ENCODE measurements at places on chromosomes 2 and 18.

- H3K4me3 ChIP-seq = no peak overlapping the region
- peaks cover 3% of the 10 kb centered on the region for H3K4me1 ChIP-seq
These were observed 50.6 kb upstream of the GPC1 start for GRCh38 chr2:240384711-240385450.

DNA sequence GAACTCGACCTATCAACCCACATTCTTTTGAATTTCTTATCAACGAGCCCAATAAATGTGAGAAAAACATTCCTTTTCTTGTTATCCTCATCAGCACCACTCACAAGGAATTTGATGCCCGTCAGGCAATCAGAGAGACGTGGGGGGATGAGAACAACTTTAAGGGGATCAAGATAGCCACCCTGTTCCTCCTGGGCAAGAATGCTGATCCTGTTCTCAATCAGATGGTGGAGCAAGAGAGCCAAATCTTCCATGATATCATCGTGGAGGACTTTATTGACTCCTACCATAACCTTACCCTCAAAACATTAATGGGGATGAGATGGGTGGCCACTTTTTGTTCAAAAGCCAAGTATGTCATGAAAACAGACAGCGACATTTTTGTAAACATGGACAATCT lies 378.2 kb downstream of the STK39 start:
- H3K27me3 ChIP-seq = no peaks in the 10 kb centered on the region
- no peak overlapping the region for H3K4me3 ChIP-seq
- H3K4me1 ChIP-seq = no peaks in the 10 kb centered on the region

DNA sequence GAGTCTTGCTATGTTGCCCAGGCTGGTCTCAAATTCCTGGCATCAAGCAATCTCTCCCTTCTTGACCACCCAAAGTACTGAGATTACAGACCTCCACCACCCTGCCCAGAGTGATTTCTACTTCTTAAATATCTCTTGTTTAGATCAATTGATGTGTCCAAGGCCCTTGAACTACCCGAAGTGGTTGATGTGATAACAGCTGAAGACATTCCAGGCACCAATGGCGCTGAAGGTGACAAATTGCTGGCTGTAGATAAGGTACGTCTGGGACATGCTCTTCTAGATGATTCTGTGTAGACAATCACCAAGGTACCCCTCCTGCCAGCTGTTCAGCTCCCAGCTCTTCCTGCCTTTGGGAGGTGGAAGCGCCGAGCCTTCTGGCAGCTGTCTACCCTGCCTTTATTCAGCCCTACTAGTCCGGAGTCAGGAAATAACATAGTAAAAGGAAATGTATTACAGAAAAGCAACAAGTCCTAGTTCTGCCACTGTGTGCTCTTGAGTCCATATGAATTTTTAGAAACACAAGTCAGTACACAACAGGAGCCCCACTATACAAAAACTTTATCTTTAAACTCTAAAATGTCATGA lies 61.3 kb upstream of the BZW1 start:
- H3K4me3 ChIP-seq = no peak overlapping the region
- H3K27me3 ChIP-seq = no peaks in the 10 kb centered on the region
- no peaks in the 10 kb centered on the region for H3K36me3 ChIP-seq
- H3K4me1 ChIP-seq = peaks cover 23% of the 10 kb centered on the region
- no peak overlapping the region for H3K27ac ChIP-seq

DNA sequence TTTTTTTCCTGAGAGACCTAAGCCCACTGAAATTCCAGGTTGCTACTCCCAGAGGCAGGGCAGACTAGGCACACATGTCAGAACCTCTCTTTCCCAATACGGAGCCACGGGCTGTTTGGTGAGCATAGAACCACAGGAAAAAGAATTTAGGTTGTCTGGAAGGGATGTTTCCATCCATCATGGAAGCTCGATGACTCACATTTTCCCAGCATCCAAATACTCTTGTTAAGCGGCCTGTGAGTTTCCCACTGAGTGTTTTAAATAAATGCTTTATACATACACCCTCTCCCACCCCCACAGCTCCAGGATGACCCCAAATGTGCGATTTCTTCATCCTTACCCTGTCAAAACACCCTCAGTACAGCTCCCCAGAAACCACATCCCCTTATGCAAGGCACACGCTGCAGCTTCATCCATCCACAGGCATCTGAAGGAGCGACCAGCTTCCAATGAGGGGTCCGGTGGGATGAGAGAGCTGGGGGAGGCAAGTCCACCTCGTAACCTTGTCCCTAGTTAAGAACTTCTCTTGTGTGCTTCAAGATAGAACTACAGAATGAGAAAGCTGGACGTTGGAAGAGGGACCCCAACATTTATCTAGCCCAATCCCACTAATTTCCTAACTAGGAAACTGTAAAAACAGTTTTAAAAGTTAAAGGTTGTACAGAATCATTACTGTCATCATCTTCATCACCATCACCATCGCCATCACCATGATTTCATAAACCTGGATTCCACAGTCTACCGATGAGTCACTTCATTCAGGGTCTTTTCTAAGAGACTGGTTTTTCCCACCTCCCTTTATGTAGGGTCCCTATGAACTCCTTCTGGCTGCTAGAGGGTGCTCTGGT lies 63.5 kb upstream of the FZD7 start:
- no peak overlapping the region for H3K27ac ChIP-seq
- H3K4me3 ChIP-seq = no peak overlapping the region
- no peak for DNase-seq
- H3K36me3 ChIP-seq = no peaks in the 10 kb centered on the region

DNA sequence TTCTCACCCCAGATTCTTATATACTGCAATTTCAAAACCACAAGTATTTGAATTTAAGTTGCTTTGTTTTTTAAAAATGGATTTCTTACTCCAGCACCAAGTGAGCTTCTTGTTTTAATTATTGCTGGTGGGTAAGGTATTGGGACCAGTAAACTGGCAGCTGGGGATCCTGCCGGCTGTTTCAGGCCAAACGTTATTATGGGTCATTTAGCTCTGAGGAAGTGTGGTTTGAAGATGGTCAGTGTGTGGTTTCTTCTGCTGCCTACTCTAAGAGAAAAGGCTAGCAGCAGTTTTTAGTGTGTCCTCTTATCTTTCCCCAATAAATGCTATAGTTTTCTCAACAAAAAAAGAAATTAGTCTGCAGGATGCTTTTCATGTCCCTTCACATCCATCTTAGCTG lies 30.6 kb downstream of the CFAP221 start:
- no peaks in the 10 kb centered on the region for H3K36me3 ChIP-seq
- no peak for DNase-seq
- no peaks in the 10 kb centered on the region for H3K4me1 ChIP-seq
- H3K27me3 ChIP-seq = peaks cover 3% of the 10 kb centered on the region
- H3K27ac ChIP-seq = no peak overlapping the region

DNA sequence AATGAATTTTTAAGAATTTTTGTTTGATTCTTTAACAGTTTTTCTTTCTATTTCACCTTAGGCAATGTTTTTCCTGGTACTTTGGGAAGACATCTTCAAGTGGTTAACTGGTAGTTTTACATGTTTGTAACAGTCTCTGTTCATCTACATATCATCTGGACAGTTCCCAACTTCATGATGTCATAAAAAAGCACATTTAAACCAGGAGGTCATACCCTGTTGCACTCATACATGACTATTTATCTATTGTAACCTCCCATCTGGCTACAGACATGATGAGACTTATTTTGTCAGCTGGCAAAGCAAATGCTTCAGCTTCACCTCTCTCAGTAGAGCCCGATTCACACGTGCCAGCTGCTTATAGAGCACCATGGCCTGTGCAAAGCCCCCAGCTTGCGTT lies 99.8 kb upstream of the YPEL5 start:
- no peak overlapping the region for H3K4me3 ChIP-seq
- no peaks in the 10 kb centered on the region for H3K4me1 ChIP-seq
- peaks cover 12% of the 10 kb centered on the region for H3K27me3 ChIP-seq
- no peaks in the 10 kb centered on the region for H3K36me3 ChIP-seq
- DNase-seq = no peak
- no peak overlapping the region for H3K27ac ChIP-seq

- H3K4me1 ChIP-seq = no peaks in the 10 kb centered on the region
- no peak overlapping the region for H3K27ac ChIP-seq
- no peaks in the 10 kb centered on the region for H3K27me3 ChIP-seq
- H3K4me3 ChIP-seq = no peak overlapping the region
- no peak for DNase-seq
These were observed 7.0 kb upstream of the TYMS start for GRCh38 chr18:650428-650858.

DNA sequence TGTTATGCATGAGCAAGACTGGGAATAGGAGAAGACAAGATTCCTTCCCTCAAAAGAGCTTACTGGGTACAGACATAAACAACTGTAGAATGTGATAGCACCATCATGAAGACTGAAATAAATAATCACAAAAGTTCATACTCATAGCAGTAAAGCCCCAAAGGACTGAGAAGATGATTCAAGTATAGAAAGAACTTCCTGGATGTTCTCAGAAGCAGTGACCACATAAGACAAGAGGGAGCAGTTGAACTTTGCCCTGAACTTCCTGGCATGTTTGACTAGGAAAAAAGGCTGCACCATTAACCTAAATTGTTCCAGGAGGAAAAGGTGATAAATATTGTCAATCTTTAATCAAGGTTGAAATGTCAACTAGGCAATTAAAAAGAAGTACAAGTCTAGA lies 57.8 kb upstream of the CCDC141 start:
- DNase-seq = no peak
- no peak overlapping the region for H3K27ac ChIP-seq

DNA sequence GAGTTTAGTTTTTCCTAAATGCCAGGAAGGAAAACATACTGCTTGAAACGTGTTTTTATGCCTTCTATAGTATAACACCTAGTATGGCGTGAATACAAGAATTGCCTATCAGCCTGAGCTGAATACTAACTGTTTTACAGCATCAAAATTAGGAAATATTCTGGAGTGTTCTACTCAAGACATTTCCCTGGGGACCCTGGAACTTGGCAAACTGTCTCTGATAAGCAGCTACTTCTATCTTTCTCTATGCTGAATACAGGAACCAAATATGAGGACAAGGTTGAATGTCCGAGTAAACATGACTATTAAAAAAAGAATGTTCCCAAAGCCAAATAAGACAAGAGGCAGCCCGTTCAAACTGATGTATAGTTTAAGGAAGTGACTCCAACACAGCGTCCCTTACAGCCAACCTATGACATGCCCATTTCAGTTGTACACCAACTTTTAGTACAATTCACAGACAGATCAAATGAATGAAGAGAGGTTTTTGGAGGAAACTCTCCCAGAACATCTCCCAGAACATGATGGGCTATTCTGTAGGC lies 951.3 kb upstream of the ACVR2A start:
- H3K4me1 ChIP-seq = peaks cover 11% of the 10 kb centered on the region
- H3K36me3 ChIP-seq = no peaks in the 10 kb centered on the region
- no peak overlapping the region for H3K4me3 ChIP-seq
- no peak for DNase-seq
- no peaks in the 10 kb centered on the region for H3K27me3 ChIP-seq

GRCh38 chr18:12811191-12811950 lies 72.7 kb downstream of the PTPN2 start:
- H3K36me3 ChIP-seq = peaks cover 15% of the 10 kb centered on the region
- DNase-seq = peak; percentile 36
- peak overlapping the region; percentile 57 for H3K27ac ChIP-seq
- peaks cover 13% of the 10 kb centered on the region for H3K4me1 ChIP-seq
- H3K27me3 ChIP-seq = no peaks in the 10 kb centered on the region

GRCh38 chr2:15369129-15369528 lies 192.0 kb downstream of the NBAS start:
- no peak for DNase-seq
- peaks cover 3% of the 10 kb centered on the region for H3K36me3 ChIP-seq
- no peaks in the 10 kb centered on the region for H3K4me1 ChIP-seq
- H3K27me3 ChIP-seq = no peaks in the 10 kb centered on the region
- no peak overlapping the region for H3K27ac ChIP-seq

- no peaks in the 10 kb centered on the region for H3K36me3 ChIP-seq
- peaks cover 16% of the 10 kb centered on the region for H3K4me1 ChIP-seq
- H3K27me3 ChIP-seq = no peaks in the 10 kb centered on the region
- peak within 1 kb of the TSS; percentile 37 for H3K4me3 ChIP-seq
- DNase-seq = peak; percentile 7
- H3K27ac ChIP-seq = peak within 1 kb of the TSS; percentile 83
These were observed at the start of gene SP140L for GRCh38 chr2:230326453-230327417. Gene SP140L, plus strand, starts transcription at chr2:230327193. Its CDS starts 77 bp downstream, at chr2:230327270.

GRCh38 chr2:97931118-97931857 lies 64.5 kb downstream of the TMEM131 start:
- no peak overlapping the region for H3K4me3 ChIP-seq
- peaks cover 7% of the 10 kb centered on the region for H3K4me1 ChIP-seq
- H3K27me3 ChIP-seq = no peaks in the 10 kb centered on the region
- no peak overlapping the region for H3K27ac ChIP-seq
- H3K36me3 ChIP-seq = peaks cover 2% of the 10 kb centered on the region

GRCh38 chr18:48541026-48541746 lies 2.4 kb downstream of the CTIF start:
- H3K36me3 ChIP-seq = no peaks in the 10 kb centered on the region
- no peaks in the 10 kb centered on the region for H3K27me3 ChIP-seq
- peak overlapping the region; percentile 76 for H3K27ac ChIP-seq

GRCh38 chr18:52045946-52046675 lies 293.9 kb upstream of the DCC start:
- no peak overlapping the region for H3K27ac ChIP-seq
- no peaks in the 10 kb centered on the region for H3K36me3 ChIP-seq
- no peak for DNase-seq
- H3K27me3 ChIP-seq = no peaks in the 10 kb centered on the region

Measured in keratinocyte (primary cell).